Stimulated activated CD4-positive, alpha-beta T cell treated with anti-CD3 and anti-CD28 coated beads, Interleukin-15, amount 100 ng/mL, for 48 hours (primary cell): ENCODE measurements at places on chromosomes 5 and 9.

DNA sequence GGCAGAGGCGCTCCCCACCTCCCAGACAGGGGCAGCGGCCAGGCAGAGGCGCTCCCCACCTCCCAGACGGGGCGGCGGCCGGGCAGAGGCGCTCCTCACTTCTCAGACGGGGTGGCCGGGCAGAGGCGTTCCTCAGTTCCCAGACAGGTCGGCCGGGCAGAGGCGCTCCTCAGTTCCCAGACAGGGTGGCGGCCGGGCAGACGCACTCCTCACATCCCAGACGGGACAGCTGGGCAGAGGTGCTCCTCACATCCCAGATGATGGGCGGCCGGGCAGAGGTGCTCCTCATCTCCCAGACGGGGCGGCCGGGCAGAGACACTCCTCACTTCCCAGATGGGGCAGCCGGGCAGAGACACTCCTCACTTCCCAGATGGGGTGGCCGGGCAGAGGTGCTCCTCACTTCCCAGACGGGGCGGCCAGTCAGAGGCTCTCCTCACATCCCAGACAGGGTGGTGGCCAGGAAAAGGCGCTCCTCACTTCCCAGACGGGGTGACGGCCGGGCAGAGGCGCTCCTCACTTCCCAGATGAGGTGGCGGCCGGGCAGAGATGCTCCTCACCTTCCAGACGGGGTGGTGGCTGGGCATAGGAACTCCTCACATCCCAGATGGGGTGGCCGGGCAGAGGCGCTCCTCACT lies 75.1 kb downstream of the CARTPT start:
- no peak for DNase-seq

DNA sequence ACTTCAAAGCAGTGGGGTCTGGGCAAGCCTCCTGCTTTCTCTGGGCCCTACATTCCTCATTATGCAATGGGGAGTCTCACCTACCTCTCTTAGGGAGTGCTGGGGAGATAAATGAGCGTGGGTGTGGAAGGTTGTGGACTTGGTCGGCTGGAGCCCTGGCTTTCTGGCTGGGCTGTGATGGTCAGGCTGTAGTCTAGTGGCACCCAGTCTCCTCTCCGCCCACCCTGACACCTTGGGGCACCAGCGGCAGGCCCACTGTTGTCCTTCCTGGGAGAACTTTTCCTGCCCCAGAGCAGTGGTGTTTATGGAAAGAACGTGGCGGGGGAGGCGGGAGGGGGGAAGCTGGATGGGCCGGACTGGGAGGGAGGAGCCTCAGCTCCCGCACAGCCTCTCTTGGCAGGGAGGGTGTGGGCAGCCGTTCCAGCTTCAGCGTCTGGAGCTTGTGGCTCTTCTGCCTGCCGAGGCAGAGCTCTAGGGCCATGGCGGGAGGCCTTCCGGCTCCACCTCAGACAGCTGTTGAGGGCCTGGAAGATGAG lies 4.1 kb downstream of the PTGS1 start:
- no peak for DNase-seq

- DNase-seq = no peak
Observed at GRCh38 chr9:35556776-35557175, 48.3 kb upstream of the TESK1 start.

GRCh38 chr5:107671742-107672210 lies 1.0 kb upstream of the EFNA5 start:
- DNase-seq = no peak

GRCh38 chr5:38755181-38755580 lies 90.6 kb upstream of the OSMR start:
- no peak for DNase-seq

DNA sequence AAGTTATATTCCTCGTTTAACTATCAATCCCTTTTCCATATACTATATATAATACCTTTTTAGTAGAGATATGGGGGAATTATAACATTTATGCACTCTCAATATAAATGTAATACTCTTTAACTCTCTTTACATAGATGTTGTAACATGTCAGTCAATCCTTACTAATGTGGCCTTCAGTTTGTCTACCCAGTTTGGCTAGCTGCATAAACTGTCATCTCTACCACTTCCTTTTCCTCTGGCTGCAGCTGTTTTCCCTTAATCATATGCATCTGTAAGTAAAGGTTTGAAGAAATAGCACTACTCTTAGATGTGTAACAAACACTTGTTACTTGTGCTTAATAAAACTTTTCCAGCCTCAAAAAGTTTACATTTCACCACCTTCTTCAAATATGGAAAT lies 13.4 kb downstream of the ABHD17B start:
- DNase-seq = no peak

DNA sequence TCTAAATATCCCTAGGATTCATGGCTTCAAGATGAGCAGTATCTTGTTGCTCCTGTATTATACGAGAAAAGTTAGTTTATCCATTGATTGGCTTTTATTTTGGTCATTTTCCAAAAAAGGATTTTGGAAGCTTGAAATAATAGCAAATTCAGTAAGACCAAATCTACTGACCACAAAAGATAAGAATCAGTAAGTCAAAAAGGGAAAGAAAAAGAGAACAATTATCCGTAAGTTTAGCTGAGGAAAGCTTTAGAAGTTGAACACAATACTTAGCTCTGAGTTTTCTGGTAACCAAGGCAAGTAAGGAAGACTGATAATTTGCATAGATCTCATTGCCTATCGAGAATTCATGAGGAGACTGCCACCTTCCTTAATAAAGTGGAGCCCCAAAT lies 9.1 kb downstream of the TGFBR1 start:
- DNase-seq = no peak

- no peak for DNase-seq
Observed at GRCh38 chr5:67214707-67215447, 18.3 kb upstream of the CD180 start.

GRCh38 chr5:17477043-17477442 lies 21.0 kb upstream of the TAF11L2 start:
- no peak for DNase-seq

DNA sequence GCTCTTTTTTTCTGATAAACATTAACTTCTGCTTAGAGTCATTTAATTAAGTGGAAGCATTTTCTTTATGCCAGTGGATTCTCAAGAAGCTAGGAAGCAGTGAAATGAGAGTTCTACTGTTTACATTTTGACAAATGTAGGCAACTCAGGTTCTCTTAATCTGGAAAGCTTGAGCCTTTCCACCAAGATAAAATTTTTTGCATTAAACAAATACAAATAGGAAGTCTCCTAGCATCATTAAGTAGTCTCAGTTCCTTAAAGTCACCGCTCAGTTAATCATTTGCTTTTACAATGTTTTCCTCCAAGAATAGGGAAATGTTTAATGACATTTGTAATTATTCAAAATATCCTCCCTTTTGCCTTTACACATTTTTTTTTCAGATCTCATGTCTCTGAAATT lies 290.4 kb upstream of the PDE4D start:
- DNase-seq = no peak

DNA sequence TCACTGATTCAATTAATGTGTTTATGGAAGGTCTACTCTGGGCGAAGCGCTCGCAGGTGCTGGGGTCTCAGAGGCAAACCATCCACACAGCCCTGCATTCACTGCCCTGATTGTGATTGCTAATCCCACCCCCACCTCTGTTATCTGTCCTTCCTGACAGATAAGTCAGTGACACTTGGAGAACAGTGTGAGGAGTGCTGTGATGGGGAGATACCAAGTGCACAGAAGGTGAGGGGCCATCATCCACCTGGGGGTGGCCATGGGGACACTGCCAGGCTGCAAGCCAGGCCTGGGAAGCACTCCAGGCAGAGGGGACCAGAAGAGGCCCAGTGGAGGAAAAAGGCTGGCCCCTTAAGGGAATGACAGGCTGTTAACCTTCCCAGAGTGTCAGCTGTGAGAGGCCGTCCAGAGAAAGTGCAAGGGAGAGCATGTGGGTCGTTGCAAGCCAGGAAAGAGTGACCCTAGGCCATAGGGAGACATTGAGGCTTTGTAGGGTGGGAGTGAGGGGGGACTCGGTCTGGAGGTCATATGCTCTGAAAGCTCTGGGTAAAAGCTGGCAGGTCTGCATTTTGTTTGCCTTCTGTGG lies 18.0 kb downstream of the IL9 start:
- no peak for DNase-seq

GRCh38 chr9:120650352-120650751 lies 63.9 kb downstream of the MEGF9 start:
- no peak for DNase-seq

- DNase-seq = no peak
Observed at GRCh38 chr5:135467051-135467625, 15.0 kb upstream of the TIFAB start.

- no peak for DNase-seq
Observed at GRCh38 chr5:65062469-65063083, 293.8 kb downstream of the CWC27 start.

- DNase-seq = no peak
Observed at GRCh38 chr5:109836280-109836679, 146.6 kb downstream of the MAN2A1 start.

DNA sequence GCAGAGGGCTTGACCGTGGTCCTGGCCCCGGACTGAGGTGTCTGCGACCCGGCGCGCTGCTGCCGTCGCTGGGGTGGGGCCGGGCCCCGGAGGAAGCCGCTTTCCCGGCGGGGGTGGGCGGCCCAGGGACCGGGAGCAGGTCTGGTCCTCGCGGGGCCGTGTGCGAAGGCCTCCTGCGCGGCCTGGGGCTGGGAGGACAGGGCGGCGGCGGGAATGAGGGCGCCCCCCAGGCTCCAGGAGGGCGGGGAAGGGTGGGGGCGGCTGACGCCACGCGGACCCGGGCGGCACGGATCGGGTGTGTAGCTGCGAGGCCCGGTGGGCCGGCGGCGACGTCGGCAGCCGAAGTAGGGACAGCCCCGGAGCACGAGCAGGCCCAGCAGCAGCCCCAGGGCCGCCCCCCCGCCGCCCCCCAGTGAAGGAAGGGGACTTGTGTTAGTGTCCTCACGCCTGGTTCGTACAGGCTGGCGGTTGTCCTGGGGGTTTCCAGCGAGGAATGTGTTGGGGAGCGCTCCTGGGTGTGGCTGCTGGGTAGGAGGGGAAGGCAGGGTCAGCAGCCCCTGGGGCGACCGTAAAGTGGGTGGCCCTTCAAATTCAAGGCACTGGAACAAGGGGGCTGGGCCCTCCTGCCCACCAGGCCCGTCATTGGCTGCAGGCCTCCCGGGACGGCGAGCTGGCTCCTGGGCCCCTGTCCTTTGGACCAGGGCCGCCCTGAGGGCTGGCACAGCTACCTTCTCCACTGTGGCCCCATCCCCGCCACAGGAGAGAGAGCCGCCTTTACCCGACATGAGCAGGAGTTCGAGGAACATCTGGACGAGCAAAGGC lies 597 bp upstream of the TMEM250 start:
- DNase-seq = no peak

DNA sequence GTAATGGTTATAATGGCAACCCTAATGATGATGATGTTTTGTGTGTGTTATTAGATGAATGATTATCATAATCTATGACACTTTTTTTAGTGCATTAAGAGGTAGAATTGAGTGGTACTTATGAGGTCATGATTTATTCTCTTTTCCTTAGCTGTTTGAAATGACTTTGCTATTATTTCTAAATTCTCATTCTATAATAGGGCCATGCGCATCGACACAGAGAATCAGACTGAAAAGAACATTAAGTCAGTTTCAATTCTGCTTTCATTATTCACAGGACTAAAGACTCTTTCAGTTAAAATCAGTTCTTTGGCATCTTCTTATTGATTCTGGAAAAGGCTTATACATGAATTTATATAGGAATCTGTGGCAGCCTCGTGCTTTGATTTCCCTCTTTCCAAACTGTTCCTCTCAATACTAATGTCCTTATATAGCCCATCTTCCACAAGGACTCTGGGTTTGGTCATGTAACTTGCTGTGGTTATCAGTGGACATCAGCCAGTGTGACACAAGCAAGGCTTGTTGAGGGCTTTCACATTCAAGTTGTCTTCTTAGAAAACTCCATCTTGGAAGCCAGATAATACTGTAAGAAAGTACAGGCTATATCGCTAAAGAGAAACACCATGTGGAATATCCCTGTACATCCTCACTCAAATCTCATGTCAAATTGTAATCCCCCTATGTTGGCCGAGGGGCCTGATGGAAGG lies 140.3 kb upstream of the CHD1 start:
- DNase-seq = no peak

DNA sequence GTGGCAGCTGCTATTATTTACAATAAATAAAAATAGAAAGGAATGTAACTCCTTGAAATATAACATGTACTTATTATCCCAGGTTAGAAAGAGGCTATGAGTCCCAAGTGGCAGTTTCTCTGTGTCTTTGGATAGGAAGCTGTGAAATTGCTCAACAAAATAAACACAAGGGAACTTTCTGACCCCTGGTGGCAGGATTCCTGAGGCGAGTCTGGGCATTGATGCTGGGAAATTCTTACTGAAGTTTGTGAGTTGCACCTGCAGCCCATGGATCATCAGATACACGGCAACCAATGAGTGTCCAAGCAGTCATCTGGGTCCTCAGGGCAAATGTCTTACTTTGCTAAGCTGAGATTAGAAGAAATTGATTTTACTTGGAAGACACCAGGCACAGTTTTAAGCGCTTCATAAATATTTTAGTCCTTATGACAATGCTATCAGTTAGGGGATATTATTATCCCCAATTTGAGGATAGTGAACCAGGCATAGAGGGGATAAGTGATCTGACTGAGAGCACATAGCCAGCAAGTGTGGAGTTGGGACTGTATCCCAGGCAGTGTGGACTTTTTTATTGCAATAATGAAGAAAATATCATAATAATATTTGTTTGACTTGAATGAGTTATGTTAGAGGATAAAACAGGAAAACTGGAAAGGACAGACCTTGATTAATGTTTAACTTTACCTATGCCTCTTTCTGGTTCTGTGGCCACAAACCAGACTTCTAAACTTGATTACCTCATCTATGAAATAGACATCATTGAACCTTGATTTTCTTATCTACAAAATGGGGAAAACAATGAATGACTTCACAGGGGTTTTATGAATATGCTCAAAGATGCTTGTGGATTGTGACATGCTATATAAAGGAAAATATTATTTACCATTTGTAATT lies 265.5 kb upstream of the ADAMTSL1 start:
- no peak for DNase-seq

- no peak for DNase-seq
Observed at GRCh38 chr5:170546282-170546681, 42.5 kb downstream of the KCNIP1 start.

DNA sequence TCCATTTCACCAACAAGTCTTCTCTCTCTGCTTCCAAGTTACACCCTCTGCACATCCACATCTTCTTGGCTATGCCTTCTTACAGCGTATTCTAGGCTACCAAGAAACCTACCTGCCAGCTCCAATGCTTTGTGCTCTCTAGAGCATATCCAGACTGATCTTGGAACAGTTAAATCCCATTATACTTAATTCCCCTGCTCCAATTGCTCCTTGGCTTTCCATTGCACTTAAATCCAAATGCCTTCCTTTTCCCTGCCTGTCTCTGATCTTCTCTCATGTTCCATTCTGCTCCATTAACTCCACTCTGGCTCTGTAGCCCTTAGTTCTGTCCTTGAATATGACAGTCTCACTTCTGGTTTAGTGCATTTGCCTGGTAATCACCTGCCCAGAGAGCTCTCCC lies 322.4 kb downstream of the LRRC70 start:
- DNase-seq = no peak

GRCh38 chr5:95590880-95591279 lies 29.0 kb upstream of the GPR150 start:
- no peak for DNase-seq
